ENCODE measurements at places on chromosomes 13 and 19.

DNA sequence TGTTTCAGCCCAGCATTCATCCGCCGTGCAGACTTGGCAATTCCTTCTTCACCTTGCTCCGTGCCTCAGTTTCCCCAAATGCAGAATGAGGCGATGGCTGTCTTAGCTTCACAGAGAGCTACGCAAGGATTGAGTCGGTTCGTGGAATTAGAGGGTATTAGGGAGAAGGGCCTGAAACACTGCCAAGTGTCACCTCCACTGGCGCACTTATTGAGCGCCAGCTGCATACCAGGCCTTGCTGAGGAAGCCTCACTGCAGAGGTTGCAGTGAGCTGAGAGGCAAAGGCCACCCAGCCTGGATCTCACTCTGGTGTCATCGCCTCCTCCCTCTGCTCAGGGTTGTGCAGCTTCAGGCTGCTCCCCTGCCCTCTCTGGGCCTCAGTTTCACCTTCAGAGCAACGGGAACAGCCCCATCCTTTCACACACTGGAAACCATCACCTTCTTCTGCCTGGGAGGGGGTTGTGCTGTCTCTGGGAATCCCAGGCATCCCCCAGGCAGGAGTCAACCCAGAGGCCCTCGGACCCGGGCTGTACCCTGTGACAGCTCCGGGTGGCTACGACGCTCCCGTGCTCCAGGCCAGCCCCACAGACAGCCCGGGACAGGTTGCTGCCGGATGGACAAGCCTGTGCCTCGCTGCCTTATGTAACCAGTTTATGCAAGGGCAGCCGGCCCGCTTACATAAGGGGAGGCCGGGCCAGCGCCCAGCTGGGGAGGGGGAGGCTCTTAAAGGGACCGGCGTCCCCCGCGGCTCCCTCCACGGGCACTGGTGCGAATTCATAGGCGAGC is 31.9 kb downstream of the NFIC start:
- no peak for DNase-seq

GRCh38 chr19:7550987-7551761 is 15.7 kb downstream of the PNPLA6 start:
- DNase-seq: peak; percentile 69

DNA sequence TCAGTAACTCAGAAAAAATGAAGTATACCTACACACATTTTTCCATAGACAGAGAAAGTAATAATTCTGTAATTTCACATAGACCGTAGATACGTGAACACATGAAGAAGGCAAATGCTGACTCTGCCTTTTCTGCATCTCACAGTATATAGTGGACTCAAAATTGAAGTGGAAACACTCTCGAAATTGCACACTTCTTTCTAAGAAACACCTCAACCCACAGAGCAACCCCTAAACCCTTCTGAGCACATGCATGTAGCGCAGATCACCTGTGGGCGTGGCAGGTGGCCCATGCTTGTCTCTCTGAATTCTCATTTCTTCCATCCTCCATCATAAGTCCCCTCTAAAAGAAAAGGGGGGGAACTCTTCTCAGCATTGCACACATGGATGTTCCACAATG is 34.7 kb downstream of the COL4A1 start:
- no peak for DNase-seq

DNA sequence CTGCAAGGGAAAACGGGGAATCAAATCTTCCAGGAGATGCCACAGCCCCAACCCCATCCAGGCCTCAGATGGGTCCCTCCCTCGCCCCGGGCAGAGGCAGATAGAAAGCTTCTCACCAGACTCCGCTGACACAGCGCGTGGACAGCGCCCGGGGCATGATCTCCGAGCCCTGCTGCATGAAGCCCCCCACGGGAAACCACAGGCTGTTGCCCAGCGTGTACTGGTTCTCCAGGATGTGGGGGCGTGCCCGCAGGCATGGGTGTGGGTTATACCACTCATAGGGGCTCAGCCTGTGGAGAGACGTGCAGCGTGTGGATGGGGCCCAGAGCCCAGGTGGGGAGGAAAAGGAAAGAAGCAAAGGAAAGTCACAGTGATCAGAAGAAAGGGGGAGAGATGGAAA is 27.2 kb upstream of the ATP1A3 start:
- no peak for DNase-seq

GRCh38 chr13:75836441-75836840 is 200.3 kb downstream of the LMO7 start:
- no peak for DNase-seq

DNA sequence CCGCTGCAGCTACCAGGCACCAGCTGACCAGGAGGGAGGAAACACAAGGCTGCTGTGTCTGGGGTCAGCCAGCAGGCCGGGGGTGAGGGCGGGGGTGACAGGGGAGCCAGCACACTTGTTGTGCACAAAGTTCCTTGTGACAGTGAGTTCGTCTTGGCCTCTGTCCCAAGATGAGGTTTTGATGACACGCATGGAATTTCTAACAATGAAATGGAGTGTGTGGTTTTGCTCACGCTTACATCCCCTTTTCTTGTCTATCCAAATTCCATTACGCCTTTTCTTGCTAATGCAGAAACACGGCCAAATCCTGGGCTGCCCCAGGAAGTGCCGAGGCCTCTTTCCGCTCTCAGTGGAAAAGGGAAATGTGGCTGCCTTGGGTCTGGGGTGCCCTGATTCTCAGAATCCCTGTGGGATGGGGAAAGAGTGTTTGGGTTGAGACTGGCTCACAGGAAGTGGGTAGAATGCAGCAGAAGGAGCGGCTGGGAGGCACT is 73.8 kb downstream of the GADD45B start:
- DNase-seq: no peak

- no peak for DNase-seq
Observed at GRCh38 chr13:99314640-99315176, 7.5 kb upstream of the GPR183 start.

- no peak for DNase-seq
Observed at GRCh38 chr13:89755729-89756492, 1591.6 kb upstream of the MIR17HG start.

DNA sequence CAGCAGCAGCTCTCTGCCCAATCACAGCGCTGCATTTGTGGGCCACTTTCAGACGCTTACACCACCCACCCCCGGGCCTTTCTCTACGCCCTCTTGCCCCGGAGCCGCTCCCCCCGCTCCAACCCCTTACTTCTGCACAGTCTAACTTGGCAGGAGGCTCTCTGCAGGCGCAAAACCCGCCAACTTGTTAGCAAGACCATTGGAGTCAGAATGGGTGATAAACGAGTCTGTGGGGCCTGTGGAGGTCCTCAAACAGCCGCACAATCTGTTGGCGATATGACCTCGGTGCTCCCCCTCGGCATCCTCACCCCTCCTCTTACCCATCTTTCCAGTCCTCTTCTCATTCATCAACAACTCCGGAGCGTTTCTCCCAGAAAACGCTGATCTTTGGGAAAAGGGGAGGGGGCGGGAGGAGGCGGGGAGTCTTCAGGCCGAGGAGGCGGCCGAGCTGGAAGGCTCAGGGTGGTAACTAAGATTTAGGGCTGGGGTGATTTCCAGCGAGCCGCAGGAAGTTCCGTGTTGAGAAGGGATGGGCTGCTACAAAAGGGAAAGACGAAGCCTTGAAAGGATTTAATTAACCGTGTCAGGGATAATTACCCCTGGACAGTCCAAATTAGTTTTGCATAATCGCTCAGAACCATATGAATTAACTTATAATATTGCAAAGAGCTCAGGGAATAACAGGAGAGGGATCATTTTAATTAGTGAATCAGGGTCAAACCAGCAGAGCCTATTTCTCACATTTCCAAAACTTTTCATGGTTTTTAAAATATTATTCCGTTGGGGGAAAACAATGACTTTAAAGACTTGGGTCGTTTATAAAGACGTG is 4.1 kb downstream of the SOX21 start:
- DNase-seq: no peak

GRCh38 chr19:30775956-30776355 is 403.8 kb downstream of the ZNF536 start:
- no peak for DNase-seq

GRCh38 chr19:56769650-56770049 is 70.9 kb downstream of the PEG3 start:
- DNase-seq: no peak

GRCh38 chr19:33602576-33603204 is 19.1 kb upstream of the CHST8 start:
- DNase-seq: no peak

DNA sequence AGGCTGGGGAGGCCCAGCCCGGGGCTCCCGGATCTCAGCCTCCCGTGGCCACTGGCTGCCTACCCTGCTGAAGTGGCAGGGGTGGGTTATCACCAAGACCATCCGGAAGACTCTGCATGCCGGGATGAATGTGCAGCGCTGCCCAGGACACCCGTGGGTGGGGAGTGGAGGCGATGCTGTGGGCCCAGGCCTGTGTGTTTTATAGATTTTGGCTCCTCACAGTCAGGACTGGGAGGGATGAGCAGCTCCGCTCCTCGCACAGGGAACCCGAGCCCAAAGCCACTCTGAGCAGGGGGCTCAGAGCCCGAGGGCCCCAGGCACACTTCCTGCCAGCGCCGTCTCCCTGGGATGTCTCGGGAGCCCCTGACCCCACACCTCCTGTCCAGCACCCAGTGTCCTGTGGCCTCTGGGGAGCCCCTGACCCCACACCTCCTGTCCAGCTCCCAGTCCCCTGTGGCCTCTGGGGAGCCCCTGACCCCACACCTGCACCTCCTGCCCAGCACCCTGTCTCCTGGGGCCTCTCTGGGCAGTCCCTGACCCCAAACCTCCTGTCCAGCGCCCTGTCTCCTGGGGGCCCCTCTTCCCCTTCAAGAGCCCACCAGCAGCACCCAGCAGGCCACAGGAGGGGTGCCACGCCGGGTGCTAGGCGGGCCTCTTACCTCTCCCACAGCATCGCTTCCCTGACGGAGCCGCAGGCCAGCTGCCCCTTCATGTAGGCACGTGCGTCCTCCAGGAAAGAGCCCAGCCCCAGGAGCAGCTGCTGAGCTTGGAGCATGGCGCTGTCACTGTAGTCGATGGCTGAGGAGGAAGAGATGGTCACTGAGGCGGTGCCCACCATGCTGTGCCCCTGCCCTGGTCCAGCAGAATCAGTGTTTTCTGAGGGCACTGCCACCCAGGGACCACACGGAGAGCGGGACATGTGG is 31.4 kb downstream of the NAXD start:
- no peak for DNase-seq

DNA sequence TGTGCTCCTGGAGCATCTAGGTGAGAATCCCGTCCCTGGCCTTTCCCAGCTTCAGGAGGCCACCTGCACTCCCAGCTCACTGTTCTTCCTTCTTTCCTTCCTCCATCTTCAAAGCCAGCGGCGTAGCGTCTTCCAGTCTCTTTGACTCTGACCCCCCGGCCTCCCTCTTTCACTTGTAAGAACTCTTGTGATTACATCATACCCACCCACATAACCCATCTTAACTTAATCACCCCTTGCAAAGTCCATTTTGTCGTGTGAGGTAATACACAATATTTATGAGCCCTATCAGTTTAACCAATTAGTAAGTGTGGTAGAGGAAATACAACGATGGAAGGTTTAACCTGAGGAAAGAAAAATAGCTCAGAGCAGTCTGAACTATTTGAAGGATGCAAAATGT is 4.6 kb upstream of the CDC16 start:
- no peak for DNase-seq

GRCh38 chr19:14203177-14203576 is 2.8 kb downstream of the ADGRL1 start:
- DNase-seq: no peak

DNA sequence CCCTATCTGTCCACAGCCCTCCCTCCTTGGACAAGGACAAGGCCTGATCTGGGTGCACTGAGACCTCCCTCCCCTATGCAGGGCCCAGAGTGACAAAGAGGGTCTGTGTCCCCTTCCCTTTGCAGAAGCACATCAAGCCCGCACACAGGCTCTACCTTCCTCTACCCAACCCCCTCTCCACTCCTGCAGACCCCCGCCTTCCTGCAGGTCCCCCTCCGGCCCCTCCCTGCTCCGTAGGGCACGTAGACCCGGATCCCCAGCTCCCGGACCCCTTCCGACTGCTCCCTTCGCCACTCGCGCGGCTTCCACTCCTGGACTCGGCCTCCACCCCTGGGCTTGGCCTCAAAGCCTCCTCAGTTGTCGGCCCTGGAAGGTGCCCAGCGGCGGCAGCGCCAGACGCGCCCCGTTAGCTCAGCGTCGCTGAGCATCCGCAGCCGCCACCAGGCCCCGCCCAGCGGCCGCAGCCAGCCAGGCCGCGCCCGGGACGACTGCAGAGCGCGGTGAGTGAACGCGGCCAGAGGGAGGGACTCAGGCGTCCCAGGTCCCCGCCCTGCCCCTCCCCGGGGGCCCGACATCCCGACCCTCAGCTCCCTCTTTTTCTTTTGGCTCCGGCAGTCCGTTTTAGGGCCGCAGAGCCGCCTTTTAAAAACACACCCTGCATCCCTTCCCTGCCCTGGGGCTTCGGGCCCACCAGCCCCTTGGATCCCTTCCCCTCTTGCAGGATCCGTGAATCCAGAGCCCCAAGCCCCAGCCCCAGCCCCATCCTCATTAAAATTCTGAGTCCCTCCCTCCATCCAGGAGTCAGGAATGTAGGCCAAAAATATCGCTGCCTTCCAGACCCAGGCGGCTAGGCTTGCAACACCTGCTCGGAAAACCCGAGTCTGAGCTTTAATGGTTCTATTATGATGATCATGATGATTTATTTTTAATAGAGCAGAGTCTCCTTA is 1.5 kb upstream of the MYADM start:
- no peak for DNase-seq

GRCh38 chr13:42279080-42279479 is 7.1 kb downstream of the AKAP11 start:
- DNase-seq: no peak

- DNase-seq: no peak
Observed at GRCh38 chr13:35477386-35477946, 977 bp upstream of the MAB21L1 start.

- no peak for DNase-seq
Observed at GRCh38 chr13:98507282-98507797, 69.6 kb downstream of the STK24 start.

DNA sequence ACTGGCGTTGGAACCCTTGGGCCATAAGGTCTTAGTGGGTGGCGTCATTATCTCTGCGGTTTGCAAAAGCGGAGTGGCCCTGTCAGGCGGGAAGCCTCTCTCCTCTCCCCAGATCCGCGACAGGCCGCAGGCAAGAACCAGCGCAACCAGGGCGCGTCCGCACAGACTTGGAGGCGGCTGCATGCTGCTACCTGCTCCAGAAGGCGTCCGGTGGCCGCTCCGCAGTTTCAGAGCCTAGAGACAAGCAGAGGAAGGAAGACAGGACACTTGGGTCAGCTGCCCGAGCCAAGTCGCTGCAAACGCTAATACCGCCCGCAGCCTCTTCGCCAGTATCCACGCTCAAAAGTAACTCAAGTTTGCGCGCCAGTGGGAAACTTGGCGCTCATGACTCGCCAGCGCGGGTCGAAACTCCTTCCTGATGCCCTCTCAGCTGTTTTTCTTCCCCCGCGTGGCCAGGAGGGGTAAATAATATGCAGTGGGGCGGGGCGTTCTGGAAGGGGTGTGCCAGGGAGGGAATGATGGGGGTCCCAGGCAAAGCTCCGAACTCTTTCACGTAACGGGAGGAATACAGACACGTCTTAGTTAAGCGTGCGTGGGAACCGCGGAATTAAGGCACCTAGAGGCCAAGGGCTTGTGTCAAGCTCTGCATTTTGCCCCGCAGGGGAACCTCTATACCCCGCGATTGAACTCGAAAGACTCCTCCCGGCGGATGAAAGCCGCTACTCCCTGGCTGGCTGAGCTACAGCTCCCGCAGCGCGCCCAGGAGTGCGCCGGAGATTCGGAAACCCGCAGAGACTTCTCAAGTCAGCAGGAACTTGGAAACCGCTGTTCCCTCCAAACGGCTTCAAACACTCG is at the start of gene EDNRB:
EDNRB (minus strand) TSS at position 441 of the 855 bp plus-strand sequence; CDS start at position 183, 258 bp downstream.
- peak; percentile 48 for DNase-seq
